ENCODE measurements at places on chromosomes 12 and 14.

- no peak for DNase-seq
Observed at GRCh38 chr12:111656016-111656415, 29.7 kb downstream of the BRAP start.

- DNase-seq = no peak
Observed at GRCh38 chr12:4496145-4496838, 42.4 kb upstream of the RAD51AP1 start.

GRCh38 chr14:94867946-94868771, 98.2 kb upstream of the GSC start:
- no peak for DNase-seq

- DNase-seq = no peak
Observed at GRCh38 chr12:79673354-79673753, 17.4 kb downstream of the PAWR start.

All from activated CD4-positive, alpha-beta T cell treated with anti-CD3 and anti-CD28 coated beads for 24 hours (primary cell).